ENCODE measurements at places on chromosomes 7 and 10.
A peak's percentile ranks its signal among the peaks of the same experiment; 100 is the strongest.

GRCh38 chr7:77501192-77501515 is 35.9 kb upstream of the PTPN12 start:
- DNase-seq: no peak

DNA sequence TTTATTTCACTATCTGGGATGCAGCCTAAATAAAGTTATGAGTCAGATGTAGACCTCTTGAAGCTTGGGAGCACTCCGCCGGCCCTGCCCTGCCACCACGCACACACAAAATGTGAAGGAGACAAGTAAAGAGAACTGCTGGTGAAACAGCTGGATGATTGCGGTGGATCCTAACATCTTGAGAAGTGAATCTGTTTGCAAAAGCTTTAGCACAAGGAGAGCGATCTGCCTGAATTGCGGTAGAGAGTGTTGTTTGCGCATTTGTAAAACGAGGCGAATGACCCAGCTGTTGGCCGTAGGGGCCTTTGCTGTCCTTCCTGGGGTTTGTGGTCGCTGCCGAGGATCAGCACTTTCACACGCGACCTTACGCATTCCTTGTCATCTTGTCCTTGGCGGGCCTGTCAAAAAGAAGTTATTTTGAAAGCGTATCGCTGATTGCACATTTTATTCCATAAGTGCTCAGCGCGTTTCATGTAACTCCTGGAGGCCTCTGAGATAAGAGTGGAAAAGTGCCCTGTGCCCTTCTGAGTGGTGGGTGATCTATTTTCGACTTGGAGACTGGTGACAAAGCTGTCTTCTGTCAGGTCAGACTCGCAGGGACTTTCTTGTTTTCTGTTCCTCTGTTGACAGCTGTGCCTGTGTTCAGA is 40.8 kb downstream of the RBM20 start:
- no peak for DNase-seq

- peak; percentile 69 for DNase-seq
Measured at GRCh38 chr7:105802604-105803428, 73.6 kb downstream of the ATXN7L1 start.

GRCh38 chr10:52488606-52489485 is 174.8 kb downstream of the DKK1 start:
- peak; percentile 46 for DNase-seq

DNA sequence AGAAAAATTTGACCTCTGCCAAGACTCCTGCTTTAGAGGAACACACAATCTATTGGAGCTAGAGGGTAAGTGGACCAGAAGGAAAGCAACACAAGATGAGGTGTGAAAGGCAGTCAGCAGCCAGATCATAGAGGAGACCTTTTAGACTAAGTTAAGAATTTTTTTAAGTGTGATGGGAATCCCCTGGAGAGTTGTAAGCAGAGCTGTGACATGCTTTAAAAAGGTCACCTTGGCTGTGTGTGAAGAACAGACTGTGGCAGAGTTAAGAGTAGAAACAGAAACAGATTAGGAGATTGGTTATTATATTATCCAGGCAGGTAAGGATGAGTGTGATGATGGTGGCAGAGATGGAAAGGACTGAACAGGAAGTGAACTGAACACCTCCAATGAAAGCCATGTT is 23.5 kb downstream of the CPEB3 start:
- DNase-seq: no peak

- no peak for DNase-seq
Measured at GRCh38 chr10:82625512-82626189, 750.7 kb downstream of the NRG3 start.

DNA sequence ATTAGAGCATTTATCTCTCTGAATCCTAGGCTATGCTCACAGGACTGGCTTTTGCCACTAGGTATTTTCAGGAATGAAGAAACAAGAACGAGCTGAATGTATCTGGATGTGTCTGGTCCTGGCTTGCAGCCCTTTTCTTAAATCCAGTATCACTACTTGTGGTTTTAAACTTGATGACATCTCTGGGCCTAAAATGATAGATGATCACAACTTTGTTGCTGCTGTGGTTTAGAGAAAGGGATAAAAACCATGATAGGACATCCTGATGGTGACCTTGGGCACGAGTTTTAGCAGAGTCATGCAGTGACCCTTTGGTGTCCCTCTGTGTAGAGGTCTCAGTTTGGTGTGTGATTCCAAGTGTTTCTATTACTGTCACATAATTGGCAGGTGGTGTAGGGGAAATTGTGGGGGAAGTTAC is 31.7 kb upstream of the SEMA3C start:
- DNase-seq: no peak

DNA sequence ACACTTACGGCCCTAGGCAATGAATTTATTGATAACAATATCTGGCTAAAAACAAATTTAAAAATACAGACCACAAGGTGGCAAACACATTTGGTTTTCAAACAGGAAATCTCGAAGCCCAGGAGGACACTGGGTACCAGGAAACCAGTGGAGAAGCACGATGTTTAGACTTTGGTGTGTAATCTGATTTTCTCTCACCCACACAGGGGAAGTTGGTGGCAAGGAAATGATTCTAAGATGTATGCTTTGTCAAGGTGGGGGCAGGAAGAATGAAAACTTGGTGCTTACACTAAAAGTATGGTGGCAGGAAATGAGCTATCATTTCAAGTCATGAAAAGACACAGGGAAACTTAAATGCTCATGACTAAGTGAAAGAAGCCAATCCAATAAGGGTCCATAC is 113.2 kb upstream of the ANKRD1 start:
- no peak for DNase-seq

DNA sequence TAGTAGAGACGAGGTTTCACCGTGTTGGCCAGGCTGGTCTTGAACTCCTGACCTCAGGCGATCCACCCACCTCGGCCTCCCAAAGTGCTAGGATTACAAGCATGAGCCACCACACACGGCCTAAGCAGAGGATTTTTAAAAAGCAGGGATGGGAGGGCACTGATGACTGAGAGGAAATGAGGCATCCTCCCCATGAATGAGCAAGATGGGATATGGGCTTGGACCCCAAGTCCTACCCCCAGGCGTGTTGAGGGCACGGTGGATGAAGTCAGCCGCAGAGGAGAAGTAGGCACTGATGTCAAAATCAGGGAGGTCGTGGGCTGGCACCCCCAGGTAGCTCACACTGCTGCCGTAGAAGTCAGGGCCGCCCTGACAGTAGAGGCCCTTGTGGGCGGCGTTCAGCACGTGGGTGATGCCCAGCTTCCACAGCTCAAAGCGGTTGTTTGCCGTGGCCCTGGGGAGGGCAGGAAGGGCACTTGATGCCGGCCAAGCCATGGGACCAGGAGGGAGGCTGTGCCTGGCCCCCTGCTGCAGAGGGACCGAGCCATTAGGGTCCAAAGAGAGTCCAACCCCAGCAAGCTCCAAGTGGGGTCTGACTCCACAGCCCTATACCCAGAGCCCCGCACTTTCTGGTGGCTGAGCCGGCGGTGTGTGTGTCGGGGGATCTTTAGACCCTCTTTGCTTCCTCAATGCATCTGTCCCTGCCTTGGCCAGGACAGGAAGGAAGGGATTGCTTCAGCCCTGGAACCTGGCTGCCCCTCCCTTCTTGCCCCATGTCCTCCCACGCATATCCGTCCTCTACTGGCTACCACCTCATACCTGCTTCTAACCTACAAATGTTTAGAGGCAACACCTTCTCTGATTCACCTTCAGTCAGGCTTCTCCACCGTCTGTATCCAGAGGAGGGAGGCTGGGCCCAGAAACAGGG is 3.4 kb upstream of the SAMD8 start:
- DNase-seq: peak; percentile 44

DNA sequence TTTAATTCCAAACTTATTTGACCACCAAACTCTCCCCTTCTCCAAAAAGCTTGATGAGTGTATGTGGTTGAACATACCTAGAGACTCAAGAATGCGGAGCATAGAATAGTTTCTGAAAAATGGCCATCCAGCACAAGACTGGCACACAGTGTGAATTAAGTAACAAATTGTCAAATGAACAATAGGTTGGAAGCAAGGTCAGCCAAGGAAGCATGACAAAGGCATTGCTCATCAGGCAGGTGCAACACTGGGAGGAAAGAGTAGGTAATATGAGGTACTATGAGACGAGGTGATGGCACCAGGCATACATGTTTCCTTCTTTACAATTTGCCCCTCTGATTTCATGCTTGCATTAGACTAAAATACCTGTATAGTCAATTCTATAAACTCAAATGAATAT is 73.7 kb downstream of the DKK1 start:
- peak; percentile 82 for DNase-seq

DNA sequence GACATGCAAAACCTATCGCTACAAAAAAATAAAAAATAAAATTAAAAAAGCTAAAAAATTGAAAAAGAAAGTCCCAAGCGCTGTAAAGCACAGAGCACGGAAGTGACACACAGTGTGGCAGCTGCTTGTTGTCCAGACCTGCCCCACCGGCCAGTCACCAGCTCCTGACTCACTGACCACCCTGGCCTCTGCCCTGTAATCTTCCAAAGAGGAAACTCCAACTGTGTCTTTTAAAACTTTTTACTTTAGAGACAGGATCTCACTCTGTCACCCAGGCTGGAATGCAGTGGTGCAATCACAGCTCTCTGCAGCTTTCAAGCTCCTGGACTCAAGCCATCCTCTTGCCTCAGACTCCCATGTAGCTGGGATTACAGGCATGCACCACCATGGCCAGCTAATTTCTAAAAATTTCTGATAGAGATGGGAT is 23.6 kb downstream of the GNA12 start:
- peak; percentile 93 for DNase-seq

GRCh38 chr10:122643931-122644534 is 55.6 kb downstream of the C10orf120 start:
- DNase-seq: no peak

DNA sequence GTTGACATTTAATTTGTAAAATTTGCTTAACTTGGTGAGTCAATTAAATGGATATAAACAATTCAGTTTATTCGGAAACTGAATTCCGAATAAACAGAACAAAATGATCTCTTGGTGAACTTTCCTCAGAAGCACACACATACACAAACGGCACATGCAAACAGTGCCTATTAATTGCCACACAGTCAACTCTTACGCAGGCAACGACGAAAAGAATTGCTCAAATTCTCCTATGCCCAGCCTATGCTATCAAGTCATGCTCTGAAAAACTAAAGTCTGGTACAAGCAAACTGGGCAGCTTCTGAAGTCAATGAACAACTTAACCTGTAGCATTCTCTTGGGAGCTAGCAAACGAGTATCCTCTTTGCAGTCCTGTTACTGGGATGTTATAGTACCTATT is 38.8 kb upstream of the ASL start:
- no peak for DNase-seq
